ENCODE measurements at places on chromosomes 12 and 14.

DNA sequence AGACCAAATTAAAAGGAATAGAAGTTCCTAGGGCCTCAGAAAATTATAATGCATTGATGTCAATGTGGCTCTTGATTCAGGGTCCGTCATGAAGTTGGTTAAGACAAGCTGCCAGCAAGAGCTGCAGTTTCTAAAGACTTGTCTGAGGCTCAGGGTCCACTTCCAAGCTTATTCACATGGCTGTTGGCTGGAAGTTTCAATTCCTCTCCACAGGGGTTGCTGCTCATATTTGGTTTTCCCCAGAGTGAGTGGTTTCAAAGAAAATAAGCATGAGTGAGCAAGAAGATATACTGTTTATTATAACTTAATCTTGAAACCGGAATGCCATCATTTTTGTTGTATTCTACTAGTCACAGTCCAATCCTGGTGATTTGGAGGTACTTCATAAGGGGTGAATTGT is 1247.4 kb downstream of the LRFN5 start:
- no peak overlapping the region for H3K27ac ChIP-seq
- no peaks in the 10 kb centered on the region for H3K4me1 ChIP-seq
- no peak overlapping the region for H3K4me3 ChIP-seq
- no peak for DNase-seq

DNA sequence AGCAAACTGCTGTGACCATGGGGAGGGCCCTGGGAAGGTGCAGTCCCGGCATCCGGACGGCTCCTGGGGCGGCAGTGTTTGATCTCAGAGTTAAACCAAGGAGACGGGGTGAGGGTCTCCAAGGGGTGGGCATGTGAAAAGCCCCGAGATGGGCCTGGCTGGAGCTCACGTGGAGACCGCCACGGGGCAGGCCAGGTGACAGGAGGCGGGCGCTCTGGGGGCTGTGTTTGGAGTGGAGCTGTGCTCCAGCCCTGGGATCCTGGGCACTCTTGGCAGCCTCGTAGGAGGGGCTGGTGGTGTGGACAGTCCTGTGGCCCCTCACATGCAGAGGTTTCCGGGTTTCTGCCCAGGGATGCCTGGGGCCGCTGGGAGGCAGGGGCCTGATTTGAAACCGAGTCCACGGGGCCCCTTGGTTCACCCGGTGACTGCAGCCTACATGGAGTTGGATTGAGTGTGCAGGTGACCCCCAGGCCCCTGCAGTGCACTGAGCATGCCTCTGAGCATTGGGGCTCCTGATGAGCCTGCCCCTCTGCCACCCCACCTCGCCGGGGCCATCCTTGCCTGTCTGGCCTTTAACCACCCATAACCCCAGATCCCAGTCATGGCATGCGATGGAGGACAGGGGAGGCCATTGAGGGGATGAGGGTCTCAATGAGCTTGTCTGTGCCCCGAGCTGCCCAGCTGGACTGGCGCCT is 8.4 kb downstream of the KIF26A start:
- no peaks in the 10 kb centered on the region for H3K4me1 ChIP-seq
- DNase-seq, result no peak
- peaks cover 7% of the 10 kb centered on the region for H3K27me3 ChIP-seq
- no peak overlapping the region for H3K4me3 ChIP-seq

DNA sequence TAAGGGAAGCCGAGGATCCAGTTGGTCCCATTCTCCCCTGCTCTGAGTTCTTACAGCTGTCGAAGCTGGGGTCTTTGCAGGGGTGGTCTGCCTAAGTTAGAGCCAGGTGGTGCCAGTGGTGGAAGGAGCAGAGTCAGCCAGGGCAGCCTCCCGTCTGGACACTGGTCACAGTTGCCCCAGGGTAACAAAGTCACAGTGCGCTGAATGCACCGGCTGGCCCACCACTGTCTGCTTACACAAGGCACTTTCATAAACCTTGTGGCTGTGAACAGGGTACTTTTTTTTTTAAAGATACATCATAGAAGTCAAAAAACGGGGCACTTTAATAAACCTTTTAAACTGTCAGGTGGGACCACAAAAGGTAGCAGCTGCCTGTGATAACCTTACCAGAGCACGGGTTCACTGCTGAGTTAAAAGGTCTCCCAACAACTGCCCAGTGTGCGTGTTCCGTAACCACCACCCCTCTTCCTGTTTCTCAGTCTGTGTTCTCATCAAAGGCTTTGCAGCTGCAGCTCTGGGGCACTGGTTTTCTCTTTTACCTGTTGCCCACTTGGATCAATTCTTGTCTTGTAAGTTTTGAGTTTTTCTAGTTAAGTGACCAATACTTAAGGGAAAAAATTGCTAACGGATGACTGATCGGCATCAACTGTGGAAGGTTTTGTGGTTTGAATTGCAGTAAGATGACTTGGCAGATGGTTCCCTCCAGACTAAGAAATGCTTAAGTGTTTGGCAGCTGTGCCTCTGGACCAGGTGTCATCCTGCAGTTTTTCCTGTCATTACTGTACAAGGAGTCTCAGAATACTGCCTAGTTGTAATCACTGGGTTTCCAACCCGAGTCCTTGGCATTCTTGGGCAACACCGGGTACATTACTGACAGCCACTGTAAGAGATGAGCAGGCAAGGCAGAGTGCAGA is 55.9 kb downstream of the DYNC1H1 start:
- no peak for DNase-seq
- H3K4me3 ChIP-seq, result no peak overlapping the region
- H3K36me3 ChIP-seq, result peaks cover 51% of the 10 kb centered on the region

DNA sequence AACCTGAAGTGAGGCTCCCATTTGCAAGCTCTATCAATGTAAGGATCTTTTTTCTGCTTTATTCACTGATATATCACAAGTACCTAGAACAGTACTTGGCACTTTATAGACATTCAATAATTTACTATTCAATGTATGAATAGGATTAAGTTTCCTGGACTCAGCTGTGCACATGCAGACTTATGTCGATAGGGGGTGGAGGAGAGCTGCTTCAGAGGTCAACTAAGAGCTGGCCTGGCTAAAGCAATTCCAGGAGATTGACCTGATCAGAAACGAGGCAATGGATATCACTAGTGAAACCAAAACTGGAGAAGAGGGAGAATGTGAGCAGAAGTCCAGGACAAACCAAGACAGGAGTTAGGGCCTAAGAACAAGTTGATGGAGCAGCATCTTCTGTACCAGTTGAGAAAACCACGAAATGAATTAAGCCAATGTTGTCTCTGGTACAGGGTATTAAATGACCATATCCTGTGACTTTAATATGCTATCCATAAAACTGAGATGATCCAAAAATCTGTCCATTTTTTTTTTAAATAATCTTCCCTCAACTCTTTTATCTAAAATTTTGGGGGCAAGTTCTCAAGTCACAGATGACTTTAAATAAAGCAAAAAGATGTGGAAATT is 169.2 kb downstream of the PIK3C2G start:
- no peak overlapping the region for H3K27ac ChIP-seq
- H3K27me3 ChIP-seq, result no peaks in the 10 kb centered on the region
- H3K4me1 ChIP-seq, result no peaks in the 10 kb centered on the region
- no peak for DNase-seq
- no peaks in the 10 kb centered on the region for H3K36me3 ChIP-seq
- no peak overlapping the region for H3K4me3 ChIP-seq

DNA sequence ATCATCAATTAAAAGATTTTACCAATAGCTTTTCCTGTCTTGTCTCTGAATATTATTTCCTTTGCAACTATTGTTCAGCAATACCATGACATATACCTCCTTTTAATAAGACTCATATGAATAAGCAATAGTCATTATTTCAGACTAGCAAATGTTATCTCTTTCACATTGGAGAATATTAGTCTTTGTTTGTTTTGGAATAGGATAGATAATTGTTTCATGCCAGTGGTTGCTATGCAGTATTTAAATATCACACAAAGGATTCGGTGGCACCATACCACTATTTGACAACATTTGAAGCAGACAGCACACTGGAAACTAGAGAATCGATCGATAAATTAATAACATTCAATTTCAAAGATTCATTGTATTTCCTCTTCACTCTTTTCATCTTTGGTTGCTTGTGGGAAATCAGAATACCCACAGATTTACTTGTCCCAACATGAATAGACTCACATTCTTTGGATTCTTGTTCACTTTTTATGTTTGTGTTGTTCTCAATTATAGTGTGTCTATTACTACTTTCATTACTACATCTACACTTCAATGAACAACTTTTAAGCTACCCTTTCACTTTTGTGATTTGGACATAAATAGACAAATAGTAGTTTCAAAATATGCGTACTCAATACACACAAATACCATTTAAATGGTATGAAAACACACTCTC is 42.7 kb upstream of the TBPL2 start:
- no peak overlapping the region for H3K4me3 ChIP-seq
- DNase-seq, result no peak
- H3K27me3 ChIP-seq, result no peaks in the 10 kb centered on the region
- H3K27ac ChIP-seq, result no peak overlapping the region
- H3K36me3 ChIP-seq, result no peaks in the 10 kb centered on the region
- H3K4me1 ChIP-seq, result no peaks in the 10 kb centered on the region

- H3K36me3 ChIP-seq, result no peaks in the 10 kb centered on the region
- H3K27me3 ChIP-seq, result peaks cover 4% of the 10 kb centered on the region
- no peak overlapping the region for H3K4me3 ChIP-seq
- H3K27ac ChIP-seq, result no peak overlapping the region
Measured at GRCh38 chr12:108479364-108480070, 35.6 kb upstream of the FICD start.
